ENCODE measurements at places on chromosomes 7 and 10.

DNA sequence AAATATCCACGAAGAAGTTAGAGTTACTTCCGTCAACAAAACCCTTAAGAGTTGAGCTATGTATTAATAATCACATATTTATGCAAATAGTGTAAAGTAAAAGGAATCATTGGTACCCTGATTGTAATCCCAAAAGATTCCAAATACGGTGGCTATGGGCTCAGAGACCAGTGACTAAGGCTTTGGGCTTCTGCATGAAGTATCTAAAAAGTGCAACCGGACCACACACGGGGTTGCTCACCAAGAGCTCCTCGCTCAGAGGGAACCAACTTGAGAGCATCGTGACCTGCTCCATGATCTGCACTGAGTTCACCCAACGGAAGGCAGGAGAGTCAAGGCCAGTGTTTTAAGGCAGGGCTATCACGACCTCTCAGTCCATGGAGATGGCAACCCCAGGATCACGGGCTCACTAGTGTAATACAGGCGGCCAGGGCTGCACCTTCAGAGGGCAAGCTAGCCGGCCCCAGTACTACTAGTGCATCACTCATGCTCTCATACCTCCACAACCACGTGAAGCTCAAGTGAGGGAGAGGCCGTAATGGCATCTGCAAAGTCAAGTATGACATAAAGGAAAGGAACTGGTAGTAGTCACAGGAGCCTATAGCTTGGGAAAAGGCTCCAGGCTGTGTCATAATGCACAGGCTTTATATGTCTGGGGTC lies 77.1 kb upstream of the CAMK2B start:
- no peak for DNase-seq

DNA sequence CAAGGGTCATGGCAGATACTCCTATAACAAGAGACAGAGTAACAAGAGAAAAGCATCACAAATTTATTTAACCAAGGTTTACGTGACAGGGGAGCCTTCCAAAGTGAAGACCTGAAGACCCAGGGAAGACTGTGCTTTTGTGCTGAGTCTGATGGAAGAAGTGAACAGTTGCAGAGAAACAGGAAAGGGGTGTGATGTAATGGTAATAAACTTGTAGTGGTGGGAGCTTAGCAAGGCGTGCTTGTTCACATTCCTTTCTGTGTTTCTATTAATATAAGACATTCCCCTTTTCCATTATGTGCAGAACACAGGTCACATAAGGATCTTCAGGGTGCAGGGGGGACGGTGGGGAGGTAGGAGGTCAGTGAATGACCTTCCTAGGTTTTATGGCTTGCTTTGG lies 25.5 kb upstream of the C10orf67 start:
- DNase-seq, result no peak

GRCh38 chr10:128078136-128078969 lies 47.9 kb downstream of the MKI67 start:
- DNase-seq, result no peak

GRCh38 chr7:82319674-82320118 lies 123.9 kb downstream of the CACNA2D1 start:
- no peak for DNase-seq

GRCh38 chr10:61157182-61157581 lies 213.2 kb upstream of the RHOBTB1 start:
- DNase-seq, result no peak

- no peak for DNase-seq
These were observed 77.0 kb upstream of the FAM20C start for GRCh38 chr7:115274-115911.

DNA sequence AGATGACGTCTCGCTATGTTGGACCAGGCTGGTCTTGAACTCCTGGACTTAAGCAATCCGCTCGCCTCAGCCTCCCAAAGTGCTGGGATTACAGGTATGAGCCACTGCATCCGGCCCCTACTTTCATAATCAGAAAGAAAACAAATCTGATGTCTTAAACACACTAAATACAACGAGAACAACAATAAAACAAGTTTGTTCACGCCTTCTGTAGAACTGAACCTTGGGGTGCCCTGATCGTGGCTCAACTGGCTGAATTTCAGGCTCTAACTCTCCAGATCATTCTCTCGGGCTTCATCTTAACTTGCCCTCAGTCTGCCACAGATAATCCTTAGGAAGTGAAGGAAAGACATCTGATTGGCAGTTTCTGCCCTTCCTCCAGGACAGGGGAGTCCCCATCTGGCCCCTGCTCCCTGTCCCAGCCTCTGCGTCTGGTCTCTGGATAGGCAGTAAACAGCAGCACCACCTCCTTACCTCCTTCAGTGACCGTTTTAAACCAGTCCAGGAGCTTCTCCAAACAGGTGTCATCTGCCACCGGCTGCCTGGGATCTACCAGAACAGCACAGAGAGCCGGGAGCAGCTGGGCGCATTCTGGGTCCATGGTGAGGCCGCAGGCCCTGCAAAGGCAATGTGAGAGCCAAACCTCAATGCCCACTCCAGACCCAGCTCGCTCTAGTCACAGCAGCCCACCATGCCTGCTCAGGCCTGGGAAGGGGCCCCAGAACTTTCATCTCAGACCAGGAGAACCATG lies 1.3 kb downstream of the BRAT1 start:
- DNase-seq, result no peak

DNA sequence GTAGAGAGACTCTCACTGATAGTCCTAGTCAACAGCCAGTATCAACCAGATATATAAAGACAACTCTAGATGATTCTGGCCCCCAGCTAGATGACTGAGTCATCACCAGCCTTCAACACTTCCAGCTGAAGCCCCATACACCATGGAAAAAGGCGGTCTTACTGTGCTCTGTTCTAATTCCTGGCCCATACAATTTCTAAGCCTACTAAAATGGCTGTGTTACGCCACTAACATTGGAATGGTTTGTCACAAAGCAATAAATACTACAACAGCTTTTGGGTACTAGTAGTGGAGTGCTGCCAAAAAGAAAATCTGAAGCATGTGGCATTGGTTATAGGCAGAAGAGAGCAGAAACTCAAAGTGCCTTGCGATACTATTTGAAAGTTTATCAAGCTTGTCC lies 13.0 kb upstream of the TES start:
- no peak for DNase-seq

DNA sequence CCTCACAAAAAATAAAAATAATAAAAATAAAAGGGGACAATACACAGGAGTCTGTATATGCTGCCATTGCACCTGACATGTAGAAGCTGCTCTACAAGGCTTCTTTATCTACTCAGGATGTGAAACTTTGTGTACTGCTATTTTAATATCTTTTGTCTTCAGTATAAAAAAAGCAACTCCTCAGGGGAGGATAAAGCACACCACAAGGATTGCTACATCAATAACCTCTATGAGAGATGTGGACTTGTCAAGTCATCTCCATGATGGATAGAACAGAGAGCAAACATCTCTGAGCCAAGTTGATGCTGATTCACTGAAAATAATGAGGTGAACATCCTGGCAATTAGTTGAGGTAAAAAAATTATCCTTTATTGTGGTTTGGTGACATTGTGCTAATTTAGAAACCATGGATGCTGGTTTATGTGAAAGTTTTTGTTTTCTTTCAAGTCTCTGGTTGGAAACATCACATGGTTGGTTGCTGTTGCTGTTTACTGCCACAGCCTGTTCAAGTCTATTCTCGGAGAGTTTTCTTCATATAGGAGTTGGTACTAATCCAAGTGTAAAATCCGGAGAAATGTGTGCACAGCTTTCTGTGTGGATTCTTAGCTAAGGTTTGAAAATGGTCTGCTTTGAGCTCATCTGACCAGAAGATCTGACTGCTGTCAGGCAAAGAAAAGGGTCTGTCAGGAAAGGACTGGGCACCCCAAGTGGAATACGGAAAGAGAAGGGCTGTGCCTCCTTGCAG lies 1.5 kb upstream of the HECW1 start:
- DNase-seq, result no peak

- DNase-seq, result no peak
These were observed 92.3 kb downstream of the CTNNA3 start for GRCh38 chr10:67603701-67604100.

GRCh38 chr10:74589226-74589673 lies 237.2 kb upstream of the KAT6B start:
- DNase-seq, result peak; percentile 77

GRCh38 chr7:45982907-45983719 lies 62.0 kb upstream of the IGFBP3 start:
- no peak for DNase-seq

- DNase-seq, result no peak
These were observed 237.5 kb downstream of the DNAJB6 start for GRCh38 chr7:157574120-157574825.

DNA sequence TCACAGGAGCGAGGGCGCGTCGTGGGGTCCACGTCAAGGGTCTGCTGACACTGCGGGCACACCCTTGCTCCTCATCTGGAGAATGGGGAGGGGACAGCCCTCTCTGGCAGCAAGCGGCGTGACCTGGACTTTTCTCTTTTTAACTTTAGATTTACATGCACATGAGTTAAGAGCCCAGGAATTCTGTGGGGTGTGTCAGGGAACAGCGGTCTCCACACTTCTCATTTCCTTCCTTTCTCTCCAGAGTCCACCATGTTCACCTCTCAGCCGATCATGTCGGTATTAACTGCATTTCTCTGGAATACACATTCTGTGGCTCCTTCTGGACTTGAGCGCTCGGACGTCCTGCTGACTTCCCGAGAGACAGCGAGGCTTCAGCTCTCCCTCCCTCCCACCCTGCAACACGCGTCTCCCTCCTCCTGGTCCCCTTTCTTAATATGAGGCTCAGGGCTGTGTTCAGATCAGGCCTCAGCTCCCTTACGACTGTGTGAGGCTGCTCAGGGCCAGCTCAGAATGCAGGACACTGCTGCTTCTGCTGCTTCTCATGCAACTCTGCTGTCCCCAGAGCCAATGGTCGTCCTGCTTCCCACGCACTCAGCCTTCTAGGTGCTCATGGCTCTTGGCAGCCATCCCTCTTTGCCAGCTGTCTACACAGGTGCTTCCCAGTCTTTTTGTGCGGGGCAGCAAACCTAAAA lies 261.3 kb downstream of the ELFN1 start:
- no peak for DNase-seq

DNA sequence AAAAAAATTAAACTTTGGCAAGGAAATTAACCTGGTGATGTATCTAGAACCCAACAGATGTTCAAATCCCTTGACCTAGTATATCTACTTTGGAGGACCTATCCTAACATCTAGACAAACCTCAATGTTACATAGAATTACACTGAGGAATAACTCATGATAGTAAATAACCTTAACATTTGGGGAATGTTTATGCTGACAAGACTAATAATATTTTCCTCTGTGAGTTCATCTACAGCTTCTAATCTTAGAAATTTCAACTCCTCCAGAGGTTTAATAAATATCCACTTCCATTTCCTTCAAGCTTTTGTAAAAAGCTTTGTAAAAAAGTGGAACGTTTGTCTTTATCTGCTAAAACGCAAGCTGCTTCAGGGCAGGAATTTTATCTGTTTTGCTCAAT lies 12.7 kb downstream of the HIPK2 start:
- no peak for DNase-seq
